Epithelial cell of alveolus of lung (primary cell): ENCODE measurements at places on chromosomes 4 and X. TPM values are rescaled to one million over a fixed set of nuclear protein-coding genes. Genes with fewer than 3 reads are reported as not detected.

DGKK gene
- total RNA-seq = not detected in 2 replicates

NXF2B gene
- total RNA-seq = not detected in 2 replicates

TEX11 gene
- total RNA-seq = not detected in 2 replicates

APBB2 gene
- 42.5 and 90.2 TPM in 2 replicates for total RNA-seq

ATOH1 gene
- not detected in 2 replicates for total RNA-seq

SMARCA1 gene
- total RNA-seq = 28.8 and 51.4 TPM in 2 replicates

CLDN34 gene
- total RNA-seq = 0.13 TPM in 1 of 2 replicates, not detected in the other

CYLC1 gene
- total RNA-seq = not detected in 2 replicates

HPF1 gene
- 31.5 and 52.9 TPM in 2 replicates for total RNA-seq

TCP11X2 gene
- total RNA-seq = not detected in 2 replicates

GAGE1 gene
- not detected in 2 replicates for total RNA-seq

GSX2 gene
- not detected in 2 replicates for total RNA-seq

PRKG2 gene
- total RNA-seq = 1.9 and 22.0 TPM in 2 replicates

TIMM8A gene
- total RNA-seq = 3.2 and 7.0 TPM in 2 replicates

CASK gene
- 24.8 and 142 TPM in 2 replicates for total RNA-seq

PCDH19 gene
- under 0.01 TPM in 2 replicates for total RNA-seq

SPP1 gene
- total RNA-seq = 0.78 TPM in 1 of 2 replicates, not detected in the other

PABPC1L2B gene
- not detected in 2 replicates for total RNA-seq

DCTD gene
- total RNA-seq = 67.7 and 87.7 TPM in 2 replicates

TRIML2 gene
- total RNA-seq = not detected in 2 replicates

GLRA2 gene
- not detected in 2 replicates for total RNA-seq

PLP1 gene
- total RNA-seq = 2.7 TPM in 1 of 2 replicates, not detected in the other

ETNPPL gene
- total RNA-seq = not detected in 2 replicates

PTPN13 gene
- total RNA-seq = 14.1 and 40.3 TPM in 2 replicates

NXF2 gene
- not detected in 2 replicates for total RNA-seq

MAGEA12 gene
- total RNA-seq = not detected in 2 replicates

NUP62CL gene
- total RNA-seq = 0.72 TPM in 1 of 2 replicates, not detected in the other

LUZP4 gene
- not detected in 2 replicates for total RNA-seq

FAM53A gene
- 1.6 and 2.7 TPM in 2 replicates for total RNA-seq

LDB2 gene
- 10.2 and 12.5 TPM in 2 replicates for total RNA-seq

AFM gene
- total RNA-seq = not detected in 2 replicates

RBMXL3 gene
- not detected in 2 replicates for total RNA-seq

CXorf51B gene
- not detected in 2 replicates for total RNA-seq

PRDM8 gene
- 1.3 and 11.9 TPM in 2 replicates for total RNA-seq

CNGA2 gene
- not detected in 2 replicates for total RNA-seq

SSX2 gene
- not detected in 2 replicates for total RNA-seq

GATB gene
- 19.1 and 21.7 TPM in 2 replicates for total RNA-seq

DUSP9 gene
- total RNA-seq = 0.32 and 0.39 TPM in 2 replicates

VCX gene
- not detected in 2 replicates for total RNA-seq

THAP9 gene
- total RNA-seq = 1.2 and 3.5 TPM in 2 replicates

ADH1C gene
- total RNA-seq = 0.13 and 2.2 TPM in 2 replicates

RAB40A gene
- total RNA-seq = not detected in 2 replicates

CT45A10 gene
- not detected in 2 replicates for total RNA-seq
